ENCODE measurements at places on chromosomes 12 and 14.

GRCh38 chr12:47017901-47018475 lies 61.4 kb upstream of the PCED1B start:
- DNase-seq: no peak

GRCh38 chr14:92658160-92658559 lies 90.3 kb downstream of the LGMN start:
- no peak for DNase-seq

- DNase-seq: peak; percentile 16
Observed at GRCh38 chr12:81644503-81644902, 114.6 kb downstream of the PPFIA2 start.

GRCh38 chr12:22994316-22994675 lies 369.3 kb downstream of the ETNK1 start:
- no peak for DNase-seq

DNA sequence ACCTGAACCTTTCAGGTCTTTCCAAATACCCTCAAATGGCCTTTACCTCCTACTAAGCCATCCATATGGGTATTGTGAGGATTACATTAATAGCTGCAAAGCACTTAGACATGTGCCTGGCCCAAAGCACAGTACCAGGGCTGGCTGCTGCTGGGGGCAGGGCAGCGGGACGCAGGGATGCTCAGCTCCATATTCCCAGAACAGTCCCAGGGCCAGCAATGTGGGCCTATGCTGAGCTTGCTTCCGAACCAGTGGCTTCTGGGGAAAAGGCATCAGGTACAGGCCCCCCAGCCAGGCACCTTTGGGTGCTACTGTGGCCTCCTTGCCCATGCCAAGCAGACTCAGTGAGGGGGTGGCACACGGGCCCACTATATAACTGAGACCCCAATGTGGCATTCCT lies 10.4 kb downstream of the ACTN1 start:
- DNase-seq: no peak

- peak; percentile 18 for DNase-seq
Observed at GRCh38 chr14:103391048-103391447, 5.8 kb downstream of the MARK3 start.

GRCh38 chr12:7354529-7354928 lies 50.7 kb downstream of the ACSM4 start:
- DNase-seq: no peak

DNA sequence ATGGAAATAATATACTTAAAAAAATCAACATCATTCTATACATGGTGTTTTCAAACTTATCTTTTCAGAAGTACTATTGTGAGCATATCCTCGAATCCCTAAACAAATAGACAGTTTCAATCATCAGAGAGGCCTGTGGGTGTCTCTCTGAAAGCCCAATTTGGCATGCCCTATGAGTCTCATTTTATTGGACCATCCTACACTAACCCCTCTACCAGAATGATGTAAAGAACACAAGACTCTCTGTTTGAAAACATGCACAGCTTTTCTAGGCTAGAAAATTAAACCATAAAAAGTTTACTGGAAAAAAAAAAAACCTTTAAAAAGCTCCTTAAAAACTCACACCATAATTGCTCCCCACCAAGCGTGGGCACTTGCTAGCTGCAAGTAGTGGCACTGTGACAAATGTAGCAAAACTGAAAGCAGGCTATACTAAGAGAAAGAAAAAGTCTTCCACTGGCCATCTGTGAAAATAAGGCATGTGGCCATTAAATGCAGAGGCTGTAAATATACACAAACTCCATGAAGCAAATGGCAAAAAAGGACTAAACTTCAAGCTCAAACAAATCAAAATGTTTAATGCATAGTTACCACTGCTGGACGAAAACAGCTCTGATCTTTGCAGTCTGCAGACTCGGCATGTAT lies 394.2 kb downstream of the SOX5 start:
- DNase-seq: no peak

DNA sequence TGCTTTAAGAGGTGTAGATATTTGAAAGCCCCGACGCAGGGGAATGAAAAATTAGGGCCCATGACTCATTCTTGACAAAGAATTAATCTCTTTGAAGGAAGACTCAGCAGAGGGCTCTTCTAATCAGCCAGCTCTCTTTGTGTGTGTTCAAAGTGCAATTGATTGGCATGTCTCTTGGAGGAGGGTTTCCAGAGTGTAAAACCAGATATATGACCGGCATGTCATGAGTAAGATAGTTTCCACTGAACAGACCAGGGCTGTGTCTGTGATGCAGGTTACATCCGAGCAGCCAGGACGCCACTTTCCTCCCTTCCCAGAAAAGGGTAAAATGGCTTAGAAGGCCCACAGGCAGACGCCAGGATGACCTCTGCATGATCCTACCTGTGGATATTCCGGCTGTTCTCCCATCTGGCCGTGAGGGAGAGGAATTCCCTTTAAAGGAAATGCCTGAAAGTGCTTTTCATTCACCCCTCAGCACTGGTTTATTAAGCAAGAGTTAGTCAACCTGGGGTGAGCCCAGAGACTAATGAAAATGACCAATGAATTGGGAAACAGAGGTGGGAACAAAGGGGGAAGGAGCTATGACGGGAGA lies 7.2 kb upstream of the KRT75 start:
- no peak for DNase-seq

DNA sequence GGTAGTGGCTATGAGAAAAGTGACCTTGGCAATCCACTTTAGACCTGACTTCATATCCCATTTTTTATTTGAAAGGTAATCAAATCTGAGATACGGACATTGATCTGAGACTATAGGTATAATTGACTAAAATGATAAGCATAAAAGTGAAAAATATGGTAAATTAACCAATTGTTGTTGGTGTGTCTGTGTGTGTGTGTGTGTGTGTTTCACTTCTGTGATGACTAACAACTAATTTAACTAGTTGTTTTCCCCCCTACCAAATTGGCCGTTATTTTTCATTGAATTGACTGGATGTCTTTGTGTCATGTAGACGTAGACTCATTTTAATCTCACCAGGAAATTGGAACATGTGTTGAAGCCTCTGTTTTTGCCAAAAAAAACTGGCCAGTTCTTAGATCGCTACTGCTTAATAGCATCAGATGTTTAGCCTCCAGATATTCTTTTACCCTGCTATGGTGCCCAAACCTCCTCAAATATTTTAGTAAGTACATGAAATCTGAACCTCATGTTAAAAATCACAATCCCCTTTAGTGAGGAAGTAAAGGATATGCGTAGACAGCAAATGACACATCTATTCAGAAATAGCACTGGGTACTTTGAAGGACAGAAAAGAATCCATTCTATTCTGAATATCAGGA lies 395.0 kb downstream of the EGLN3 start:
- no peak for DNase-seq

DNA sequence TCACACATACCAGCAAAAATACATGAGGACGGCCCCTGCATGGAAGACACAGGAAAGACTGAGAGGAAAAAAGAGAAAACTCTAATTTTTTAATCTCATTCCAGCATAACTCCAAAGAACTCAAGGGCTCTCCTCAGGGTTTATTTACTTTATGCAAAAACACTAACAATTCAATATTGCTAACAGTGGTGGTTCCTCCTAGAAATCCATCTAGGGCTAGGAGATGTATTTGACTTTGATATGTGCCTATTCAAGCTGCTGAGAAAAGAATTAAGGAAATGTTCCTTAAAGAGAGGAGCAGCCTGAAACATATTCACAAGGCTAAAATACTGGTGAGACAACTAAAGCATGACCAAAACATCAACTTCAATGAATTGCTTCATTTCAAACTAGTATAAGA lies 57.0 kb downstream of the SLC25A21 start:
- no peak for DNase-seq

DNA sequence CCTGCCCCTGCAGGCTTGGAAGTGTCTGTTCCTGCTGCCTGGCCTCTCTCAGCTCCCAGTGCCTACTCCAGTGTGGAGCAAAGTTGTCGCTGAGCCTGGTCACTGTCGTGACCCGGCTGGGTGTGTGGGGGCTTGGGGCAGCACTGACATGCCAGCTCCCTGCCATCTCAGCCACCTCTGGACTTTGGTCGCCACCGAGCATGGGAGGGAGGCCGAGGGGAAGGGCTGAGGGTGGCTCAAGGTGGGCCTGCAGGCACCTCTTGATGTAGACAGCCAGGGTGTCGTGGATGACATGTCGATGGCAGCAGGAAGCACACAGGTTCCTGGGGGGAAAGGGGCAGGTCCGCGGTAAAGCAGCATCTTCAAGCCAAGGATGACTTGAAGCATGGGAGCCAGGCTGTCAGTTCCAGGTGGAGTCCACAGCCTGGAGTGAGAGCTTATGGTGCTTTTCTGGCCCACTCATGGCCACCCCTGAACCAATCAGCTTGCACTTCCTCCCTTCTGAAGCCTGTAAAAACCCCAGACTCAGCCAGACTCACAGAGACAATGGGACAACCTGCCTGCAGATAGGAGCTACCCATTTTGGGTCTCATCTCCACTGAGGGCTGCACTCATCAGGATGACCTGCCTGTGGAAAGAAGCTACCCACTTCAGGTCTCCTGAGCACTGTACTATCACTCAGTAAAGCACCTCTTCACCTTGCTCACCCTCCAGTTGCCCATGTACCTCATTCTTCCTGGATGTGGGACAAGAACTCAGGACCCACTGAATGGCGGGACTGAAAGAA lies 210.1 kb downstream of the MON2 start:
- no peak for DNase-seq

- no peak for DNase-seq
Observed at GRCh38 chr12:24600551-24600950, 348.4 kb downstream of the BCAT1 start.

DNA sequence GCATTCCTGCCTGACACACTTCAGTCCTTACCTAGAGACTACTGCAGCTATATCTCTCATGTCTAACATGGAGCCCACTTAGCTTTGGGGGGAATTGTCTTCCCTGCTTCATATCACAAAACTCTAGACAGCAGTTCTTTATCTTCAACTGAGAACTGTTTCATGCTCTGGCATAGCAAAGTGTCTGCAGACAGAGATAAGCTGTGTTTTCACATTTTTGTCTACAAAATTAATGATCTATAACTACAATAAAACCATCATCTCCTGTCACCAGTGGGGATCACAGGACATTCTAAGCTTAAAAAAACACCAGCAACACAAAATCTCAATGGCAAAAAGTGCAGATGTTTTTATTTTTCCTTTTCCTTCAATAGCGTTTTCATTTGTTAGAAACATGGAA lies 137.1 kb upstream of the VRK1 start:
- no peak for DNase-seq

GRCh38 chr12:75951399-75952278 lies 79.9 kb downstream of the PHLDA1 start:
- no peak for DNase-seq

DNA sequence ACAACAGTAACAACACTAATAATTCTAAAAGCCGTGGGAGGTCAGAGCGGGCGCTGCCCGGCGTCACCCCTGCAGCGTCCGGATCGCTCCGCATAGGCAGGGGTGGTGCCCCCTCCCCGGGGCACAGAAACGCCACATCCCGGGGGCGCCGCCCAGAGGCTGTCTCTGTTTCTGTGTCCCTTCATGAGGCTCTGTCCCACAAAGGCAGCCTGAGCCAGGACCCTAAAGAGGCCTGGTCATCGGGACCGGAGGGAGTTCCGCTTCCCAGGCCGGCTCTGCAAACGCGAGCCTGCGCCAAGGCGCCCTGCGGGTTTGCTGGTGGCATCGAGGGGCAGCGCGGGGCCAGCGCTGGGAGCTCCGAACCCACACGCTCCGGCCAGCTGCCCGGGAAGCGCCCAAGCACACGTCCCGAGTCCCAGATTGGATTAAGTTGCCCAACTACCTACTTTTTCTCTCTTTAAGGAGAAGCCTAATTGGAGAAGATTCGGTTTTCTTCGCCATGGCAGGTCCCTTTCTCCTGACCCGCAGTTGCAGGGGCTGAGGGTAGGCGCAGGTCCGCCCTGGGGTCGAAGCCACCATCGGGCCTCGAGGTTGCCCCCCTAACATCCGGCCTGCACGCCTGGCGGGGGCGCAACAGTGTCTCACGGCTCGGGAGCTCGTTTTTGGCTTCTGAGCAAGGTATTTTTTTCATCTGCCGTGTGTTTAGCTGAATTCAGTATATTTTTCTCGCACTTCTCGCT lies 421.7 kb downstream of the VRK1 start:
- no peak for DNase-seq

GRCh38 chr14:104138718-104139459 lies 502 bp downstream of the KIF26A start:
- DNase-seq: no peak

GRCh38 chr14:104693482-104694431 lies 4.3 kb downstream of the INF2 start:
- no peak for DNase-seq

DNA sequence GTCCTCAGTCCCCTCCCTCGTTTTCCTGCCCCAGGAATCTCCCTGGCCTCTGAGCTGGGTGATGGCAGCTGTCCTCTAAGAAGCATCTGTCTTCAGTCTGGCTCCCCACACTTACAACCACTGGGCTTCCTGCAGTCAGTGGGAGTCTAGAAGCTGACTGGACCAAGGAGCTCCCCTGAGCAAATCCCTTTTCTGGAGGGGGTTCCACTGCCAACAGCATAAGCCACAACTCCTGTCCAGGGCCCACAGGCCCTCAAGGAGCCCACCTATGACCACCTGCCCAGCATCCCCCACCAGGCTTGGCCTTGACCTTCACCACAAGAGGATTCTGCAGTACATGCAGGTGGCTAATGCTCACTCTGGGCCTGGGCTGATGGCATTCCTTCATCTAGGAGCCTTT lies 4.1 kb downstream of the RDH16 start:
- no peak for DNase-seq

DNA sequence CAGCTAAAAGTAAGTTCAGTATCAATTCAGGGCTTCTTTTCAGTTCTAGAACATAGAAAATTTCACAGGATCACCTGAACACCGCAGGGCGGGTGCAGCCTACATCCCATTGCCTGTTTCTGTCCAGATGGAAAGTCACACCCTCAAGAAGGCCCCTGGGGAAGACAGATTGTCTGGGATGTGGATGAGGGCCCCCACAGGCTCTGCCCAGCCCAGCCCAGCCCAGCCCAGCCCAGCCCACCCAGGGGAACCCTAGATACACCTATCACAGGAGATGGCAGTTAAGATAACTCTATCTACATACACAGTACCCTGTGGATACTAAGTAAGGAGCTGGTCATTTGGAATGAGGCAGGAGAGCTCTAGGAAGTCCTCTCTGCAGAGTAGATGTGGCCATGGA lies 68.4 kb downstream of the DPF3 start:
- no peak for DNase-seq

DNA sequence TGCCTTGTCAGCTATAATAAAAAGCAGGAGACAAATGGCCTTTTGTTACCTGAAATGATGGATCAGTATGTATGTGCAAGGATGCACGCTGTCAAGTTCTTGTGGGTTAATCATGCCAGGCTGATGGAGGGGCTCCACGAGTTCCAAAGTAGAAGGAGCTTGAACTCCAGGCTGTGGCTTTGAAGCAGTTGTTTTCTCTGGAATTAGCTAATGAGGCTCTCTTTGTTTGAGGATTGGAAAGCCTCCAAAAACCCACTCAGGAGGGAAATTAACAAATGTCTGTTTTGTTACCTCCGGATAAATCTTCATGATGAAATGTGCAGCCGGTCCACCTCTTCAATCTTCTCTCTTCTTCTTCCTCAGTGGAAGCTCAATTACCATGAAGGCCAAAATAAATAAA lies 605.5 kb downstream of the DIO2 start:
- DNase-seq: no peak

- no peak for DNase-seq
Observed at GRCh38 chr12:114656906-114657596, 26.9 kb downstream of the TBX3 start.

GRCh38 chr14:38556252-38556651 lies 300.4 kb upstream of the CLEC14A start:
- no peak for DNase-seq

- DNase-seq: no peak
Observed at GRCh38 chr12:62613081-62613480, 146.5 kb downstream of the MON2 start.
